H1 (cell line): ENCODE measurements at places on chromosomes 5 and 9. TPM values are rescaled to one million over a fixed set of nuclear protein-coding genes. Genes with fewer than 3 reads are reported as not detected.

Gene RNF208
- total RNA-seq: 7.7 and 8.9 TPM in 2 replicates

GRCh38 chr5:138503487-138504270, 38.4 kb downstream of the EGR1 start:
- DNase-seq: no peak

Gene ARL14EPL
- total RNA-seq: not detected in 2 replicates

DNA sequence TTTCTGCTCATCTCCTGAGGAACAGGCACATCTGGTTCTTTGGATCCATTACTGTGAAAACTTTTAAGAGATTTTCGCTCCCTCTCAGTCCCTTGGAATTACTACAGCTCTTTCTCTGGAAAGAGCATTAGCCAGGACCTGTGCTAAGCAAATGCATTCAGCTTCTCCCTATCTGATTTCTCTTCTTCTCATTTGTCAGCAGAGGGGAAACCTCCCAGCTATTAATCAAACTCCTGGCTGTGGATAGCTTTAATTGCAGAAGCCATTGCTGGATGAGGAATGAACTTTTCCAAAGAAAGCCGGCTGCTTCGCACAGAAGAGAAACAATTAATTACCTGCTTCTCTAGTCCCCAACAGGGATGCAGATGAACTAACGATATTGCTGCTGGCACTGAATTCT, 37.9 kb downstream of the TLR4 start:
- DNase-seq: no peak

Gene PKD2L2
- not detected in 2 replicates for total RNA-seq
